ENCODE measurements at places on chromosomes 12 and 14.

DNA sequence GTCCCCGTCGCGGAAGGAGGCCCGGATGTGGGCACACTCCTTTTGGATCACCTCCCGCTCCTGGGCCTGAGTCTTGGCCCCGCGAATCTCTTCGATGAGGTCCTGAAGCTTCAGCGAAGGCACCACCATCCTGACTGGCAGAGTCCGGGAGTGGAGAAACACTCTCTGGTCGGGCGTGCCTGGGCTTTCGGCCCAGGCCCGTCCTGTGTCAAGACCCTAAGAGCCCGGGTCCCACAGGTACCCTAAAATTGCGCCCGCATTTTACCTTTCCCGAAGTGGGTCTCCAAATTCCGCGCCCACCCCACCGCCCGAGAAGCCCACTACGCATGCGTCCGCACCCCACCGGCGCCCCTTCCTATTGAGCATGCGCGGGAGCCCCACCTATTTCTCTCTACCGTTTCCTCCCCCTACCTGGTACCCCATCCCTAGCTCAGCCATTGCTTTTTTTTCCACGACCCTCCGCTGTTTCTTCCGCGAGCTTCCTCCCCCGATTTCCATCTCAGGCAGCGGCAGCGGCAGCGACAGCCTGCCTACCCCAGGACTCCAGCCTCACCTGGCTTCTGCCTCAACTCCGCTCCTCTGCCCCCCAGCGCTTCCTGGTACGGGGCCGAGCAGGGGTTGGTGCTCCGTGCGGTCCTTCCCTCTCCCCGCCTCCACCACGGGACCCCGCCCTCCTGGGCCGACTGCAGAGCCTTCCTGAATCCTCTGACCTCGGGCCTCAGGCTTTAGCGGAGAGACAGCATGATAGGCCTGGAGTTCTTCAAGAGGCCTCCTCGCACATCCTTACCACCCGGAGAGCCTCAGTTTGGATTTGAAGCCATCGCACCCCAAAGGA is at the start of gene AP1G2:
Gene AP1G2, minus strand, starts transcription at position 606 of the 835 bp plus-strand sequence. Its CDS starts 477 bp downstream, at position 129.
- DNase-seq, result no peak

DNA sequence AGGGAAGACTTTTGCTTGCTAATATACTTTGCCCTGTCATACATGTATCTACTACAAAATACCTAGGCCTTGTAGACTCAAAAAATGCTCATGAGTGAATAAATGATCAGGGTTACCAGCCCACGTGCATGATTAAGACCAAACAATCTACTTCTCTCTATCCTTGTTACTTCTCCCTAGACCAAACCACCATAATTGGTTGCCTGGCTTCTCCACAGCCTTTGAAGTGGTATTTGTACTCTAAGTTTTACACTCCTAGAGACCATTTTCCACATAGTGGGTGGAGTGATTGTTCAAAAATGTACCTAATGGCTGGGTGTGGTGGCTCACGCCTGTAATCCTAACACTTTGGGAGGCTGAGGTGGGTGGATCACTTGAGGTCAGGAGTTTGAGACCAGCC is 14.1 kb upstream of the RPS6KL1 start:
- no peak for DNase-seq

GRCh38 chr14:81826081-81826480 is 292.4 kb upstream of the SEL1L start:
- no peak for DNase-seq

DNA sequence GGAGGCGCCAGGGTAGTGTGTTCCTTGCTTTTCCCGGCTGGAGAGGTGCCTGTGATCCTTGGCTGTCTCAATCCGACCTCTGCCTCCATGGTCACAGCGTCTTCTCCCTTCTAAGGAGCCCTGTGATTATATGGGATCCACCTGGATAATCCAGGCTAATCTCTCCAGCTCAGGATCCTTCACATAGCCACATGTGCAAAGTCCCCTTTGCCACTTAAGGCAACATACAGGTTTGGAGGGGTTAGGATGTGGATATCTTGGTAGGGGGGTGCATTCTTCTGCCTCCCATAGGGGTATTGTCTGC is 1.2 kb upstream of the HVCN1 start:
- DNase-seq, result no peak

Data from AG09309 (cell line).